ENCODE measurements at places on chromosomes 16 and 17.

- DNase-seq = no peak
Observed at GRCh38 chr17:51618476-51618875, 358.1 kb downstream of the UTP18 start.

DNA sequence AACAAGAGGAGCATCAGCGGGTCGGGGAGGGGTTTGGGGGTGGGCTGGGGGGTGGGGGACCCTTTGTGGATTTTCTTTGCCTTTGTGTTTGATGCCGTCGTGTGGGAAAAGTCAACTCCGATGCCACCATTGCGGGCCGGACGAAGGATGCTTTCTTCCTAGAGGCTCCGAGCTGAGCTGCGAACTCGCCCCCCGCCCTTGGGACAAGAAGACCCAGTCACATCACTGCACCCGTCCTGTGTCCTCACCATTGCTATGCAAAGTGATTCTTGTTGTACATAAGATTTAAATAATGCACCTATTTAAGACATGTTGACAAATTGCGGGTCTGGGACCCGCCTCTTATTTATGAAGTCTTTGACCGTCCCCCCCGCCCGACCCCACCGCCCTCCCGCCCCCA is 69.0 kb upstream of the PLCG2 start:
- DNase-seq = no peak

GRCh38 chr16:74169687-74170376 is 126.8 kb upstream of the PSMD7 start:
- DNase-seq = no peak

DNA sequence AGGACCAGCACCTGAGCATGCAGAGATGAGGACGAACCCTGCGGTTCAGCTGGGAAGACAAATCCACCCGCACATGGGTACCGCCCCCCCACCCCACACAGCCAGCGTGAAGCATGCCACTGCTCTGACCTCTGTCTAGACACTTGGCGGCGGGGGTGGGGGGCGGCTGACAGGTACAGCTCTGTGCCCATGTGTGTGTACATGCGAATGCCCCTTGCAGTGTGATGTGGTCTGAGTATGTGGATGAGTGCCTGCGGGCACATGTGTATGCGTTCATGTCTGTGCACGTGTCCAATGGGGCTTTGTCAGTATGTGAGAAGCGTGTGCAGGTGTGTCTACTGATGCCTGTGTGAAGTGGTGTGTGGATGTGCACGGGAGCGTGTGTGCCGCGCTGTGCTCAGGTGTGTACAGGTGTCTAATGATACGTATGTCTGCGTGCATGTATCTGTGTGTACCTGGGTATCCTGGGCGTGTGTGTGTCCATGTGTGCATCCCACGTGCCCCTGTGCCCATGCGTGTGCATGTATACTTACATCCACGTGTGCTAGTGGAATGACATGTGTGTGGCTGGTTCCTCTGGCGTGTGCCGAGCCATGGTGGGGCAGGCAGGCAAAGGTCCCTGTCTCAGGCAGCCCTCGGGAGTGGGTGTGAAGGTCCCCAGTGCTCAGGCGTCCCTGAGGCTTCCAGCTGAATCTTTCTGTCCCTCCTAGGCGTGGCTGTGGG is 636 bp upstream of the RAP1GAP2 start:
- no peak for DNase-seq

DNA sequence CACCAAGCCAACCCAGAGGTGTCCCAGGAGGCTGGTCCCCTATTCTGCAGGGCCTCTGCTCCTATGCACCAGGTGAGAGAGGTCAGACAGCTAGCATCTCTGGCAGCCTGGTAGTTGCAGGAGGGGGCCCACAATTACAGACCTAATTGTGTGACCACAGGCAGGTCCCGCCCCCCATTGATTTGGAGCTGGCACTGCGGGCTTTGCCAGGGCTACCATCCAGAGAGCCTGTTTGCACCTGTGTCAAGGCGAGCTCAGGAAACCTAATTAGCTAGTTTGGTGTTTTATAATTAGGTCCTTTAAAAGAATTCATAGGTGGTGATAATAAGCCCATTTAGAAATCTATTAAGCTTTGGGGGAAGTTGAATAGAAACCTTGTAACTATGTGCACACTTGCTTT is 90.2 kb downstream of the MRM1 start:
- DNase-seq = no peak

- DNase-seq = no peak
Observed at GRCh38 chr16:85374571-85374872, 238.6 kb upstream of the GSE1 start.

GRCh38 chr17:39084558-39084957 is 66.9 kb downstream of the PLXDC1 start:
- DNase-seq = no peak

- no peak for DNase-seq
Observed at GRCh38 chr16:55832773-55833691, at the start of gene CES1. Gene CES1 (minus strand): TSS chr16:55833096. CDS start chr16:55833055, 41 bp downstream.
